ENCODE measurements at places on chromosomes 2 and 18.
A peak's percentile ranks its signal among the peaks of the same experiment; 100 is the strongest.

DNA sequence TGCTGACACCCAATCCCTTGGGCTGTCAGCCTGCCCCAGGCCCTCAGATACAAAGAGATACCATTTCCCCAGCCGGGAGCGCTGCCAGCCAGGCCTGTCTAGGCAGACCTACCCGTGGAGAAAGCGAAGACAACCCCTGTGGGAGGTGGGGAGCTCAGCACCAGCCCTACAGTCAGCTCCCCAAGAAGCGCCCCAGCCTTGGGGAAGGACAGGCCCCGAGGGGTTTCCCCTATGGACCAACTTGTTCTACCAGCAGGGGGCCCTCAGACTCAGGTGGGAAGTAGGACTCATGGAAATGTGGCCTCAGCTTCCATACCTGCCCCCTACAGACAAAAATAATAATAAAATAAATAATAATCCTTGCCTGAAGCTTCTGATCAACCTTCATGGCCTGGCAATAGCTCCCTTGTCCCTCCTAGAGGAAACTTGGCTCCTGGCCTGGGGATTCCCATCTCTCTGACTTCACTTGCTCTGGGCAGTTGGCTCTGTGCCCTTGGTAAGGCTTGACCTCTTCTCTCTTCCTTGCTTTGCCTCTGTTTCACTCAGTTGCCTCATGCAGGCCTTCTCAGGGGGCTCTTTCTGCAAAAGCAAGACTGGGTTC, 7.0 kb downstream of the SLC35F6 start:
- DNase-seq: no peak

GRCh38 chr2:235582729-235583128, 88.9 kb downstream of the AGAP1 start:
- no peak for DNase-seq

- DNase-seq: no peak
Observed at GRCh38 chr18:49486134-49486533, 900 bp downstream of the C18orf32 start.

DNA sequence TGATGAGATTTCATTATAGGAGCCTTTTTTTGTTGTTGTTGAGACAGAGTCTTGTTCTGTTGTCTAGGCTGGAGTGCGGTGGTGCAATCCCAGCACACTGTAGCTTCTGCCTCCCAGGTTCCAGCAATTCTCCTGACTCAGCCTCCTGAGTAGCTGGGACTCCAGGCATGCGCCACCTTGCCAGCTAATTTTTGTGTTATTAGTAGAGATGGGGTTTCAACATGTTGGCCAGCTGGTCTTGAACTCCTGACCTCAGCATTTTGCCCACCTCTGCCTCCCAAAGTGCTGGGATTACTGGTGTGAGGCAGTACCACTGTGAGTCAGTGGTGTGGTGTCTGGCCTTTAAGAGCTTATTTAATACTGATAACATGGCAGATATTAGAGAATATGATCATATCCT, 60.1 kb downstream of the MOB4 start:
- no peak for DNase-seq

DNA sequence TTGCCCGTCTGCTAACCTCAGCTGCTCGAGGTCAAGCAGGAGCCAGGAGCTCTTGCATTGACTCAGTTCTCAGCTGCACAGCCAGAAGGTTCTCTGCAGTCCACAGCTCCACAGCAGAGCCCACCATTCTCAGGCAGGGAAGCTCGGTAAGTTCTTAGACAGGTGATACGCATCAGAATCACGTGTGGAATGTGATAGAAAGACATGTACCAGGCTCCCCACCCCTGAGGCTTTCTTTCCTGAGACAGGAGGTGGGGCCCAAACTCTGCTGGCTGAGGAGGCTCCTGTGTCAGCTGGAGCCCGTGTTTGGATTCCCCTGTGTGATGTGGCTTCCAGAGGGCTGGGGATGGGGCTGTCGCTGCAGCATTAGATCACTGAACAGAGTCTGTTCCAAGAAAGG, 28.0 kb downstream of the DIPK1C start:
- DNase-seq: no peak

GRCh38 chr2:233227346-233227978, 24.0 kb upstream of the ATG16L1 start:
- peak; percentile 20 for DNase-seq

DNA sequence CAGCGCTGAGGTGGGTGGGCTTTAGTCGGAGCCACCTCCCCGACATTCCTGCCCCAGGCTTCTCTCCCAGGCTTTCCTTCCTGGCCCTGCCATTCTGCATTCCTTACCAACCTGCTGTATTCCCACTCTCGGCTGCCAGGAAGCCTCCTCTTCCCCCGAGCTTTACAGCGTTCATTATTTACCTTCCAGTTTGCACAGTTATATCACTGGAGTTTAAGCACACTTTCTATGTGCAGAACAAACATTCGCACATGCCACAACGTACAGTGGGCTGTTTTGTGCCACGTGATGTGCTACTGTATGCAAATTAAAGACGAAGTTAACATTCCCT, 246.3 kb downstream of the SOX11 start:
- DNase-seq: no peak

GRCh38 chr2:200305797-200306195, 697 bp upstream of the SPATS2L start:
- peak; percentile 51 for DNase-seq

DNA sequence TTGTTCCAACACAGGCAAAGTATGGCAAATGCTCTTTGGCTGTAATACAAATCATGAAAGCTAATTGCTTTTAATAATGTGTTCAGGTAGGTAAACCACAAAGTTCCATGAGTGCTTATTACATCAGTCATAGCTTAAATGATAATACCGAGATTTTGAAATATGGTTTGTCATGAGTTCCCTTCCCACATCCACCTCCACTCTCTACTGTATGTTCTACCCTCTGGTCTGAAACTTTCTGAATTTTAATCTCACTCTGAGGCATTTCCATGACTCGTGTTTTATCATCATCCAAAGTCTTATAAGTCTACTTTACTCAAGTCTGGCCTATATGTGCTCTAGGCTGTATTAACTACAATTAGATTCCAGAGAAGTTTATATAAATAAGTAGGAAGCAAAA, 354.8 kb downstream of the AKAIN1 start:
- no peak for DNase-seq

Data from NCI-H1417 (cell line).